ENCODE measurements at places on chromosomes 7 and 10.
A peak's percentile ranks its signal among the peaks of the same experiment; 100 is the strongest.

- no peak for DNase-seq
These were observed 219.8 kb upstream of the PPP1R3A start for GRCh38 chr7:114138587-114138986.

DNA sequence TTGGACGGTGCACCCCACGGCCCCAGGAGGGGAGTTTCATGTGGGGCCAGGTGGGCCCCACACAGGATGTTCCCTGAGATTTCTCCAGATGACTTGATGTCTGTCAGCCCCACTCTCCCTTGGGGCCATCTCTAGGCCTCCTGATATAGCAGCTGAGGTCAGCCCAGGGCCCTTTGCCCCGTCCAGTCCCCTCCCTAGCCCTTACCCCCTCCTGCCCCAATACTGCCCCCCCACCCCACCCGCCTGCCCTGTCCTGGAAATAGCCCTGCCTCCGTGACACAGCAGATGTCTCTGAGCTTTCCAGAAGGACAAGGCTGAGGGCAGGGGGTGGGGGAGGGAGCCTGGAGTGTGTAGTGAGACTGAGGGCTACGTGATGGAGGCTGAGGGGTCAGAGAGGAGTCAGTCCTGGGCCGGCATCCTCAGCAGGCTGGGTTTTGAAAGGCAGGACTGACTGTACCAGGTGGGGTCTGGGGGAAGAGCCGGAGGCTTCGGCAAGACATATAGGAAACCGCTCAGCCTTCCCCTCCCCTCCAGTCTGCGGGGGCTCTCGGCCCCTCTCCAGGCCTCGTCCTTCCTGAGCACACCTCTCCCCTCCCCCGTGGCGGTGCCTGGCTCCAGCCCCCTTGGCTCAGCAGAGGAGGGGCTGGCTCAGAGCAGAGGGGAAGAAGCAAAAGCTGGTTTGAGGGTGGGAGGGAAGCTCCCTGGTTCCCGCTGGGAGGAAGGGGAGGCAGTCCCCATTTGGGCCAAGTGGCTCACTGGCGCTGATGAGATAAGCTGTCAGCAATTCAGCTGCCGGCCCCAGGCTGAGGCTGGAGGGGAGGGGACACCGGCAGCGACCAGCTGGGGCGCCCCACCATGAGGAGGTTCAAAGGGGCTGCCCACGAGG lies 2.0 kb downstream of the FLNC start:
- peak; percentile 90 for DNase-seq

DNA sequence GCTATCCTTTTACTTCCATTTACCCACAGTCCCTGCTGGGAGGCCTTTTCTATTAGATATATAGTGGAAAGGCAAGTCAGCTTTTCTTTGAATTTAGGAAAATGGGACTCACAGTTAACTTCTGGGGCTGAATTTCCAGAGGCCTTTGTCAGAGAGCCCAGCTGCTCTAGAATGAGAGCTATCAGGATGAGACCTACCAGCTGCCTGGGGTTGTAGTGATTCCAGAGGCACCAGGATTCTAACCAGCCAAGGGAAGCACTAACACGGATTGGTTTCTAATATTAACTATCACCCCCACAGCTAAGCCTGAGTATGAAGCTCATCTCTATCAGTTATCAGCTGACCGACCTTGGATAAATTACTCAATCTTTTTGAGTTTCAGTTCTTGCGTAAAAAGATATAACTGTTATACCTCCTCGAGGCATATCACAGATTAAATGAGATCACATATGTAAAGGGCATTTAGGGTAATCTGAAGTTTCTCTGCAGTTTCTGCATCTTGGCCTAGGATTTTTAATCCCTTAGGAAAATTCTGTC lies 56.6 kb upstream of the CALD1 start:
- no peak for DNase-seq

DNA sequence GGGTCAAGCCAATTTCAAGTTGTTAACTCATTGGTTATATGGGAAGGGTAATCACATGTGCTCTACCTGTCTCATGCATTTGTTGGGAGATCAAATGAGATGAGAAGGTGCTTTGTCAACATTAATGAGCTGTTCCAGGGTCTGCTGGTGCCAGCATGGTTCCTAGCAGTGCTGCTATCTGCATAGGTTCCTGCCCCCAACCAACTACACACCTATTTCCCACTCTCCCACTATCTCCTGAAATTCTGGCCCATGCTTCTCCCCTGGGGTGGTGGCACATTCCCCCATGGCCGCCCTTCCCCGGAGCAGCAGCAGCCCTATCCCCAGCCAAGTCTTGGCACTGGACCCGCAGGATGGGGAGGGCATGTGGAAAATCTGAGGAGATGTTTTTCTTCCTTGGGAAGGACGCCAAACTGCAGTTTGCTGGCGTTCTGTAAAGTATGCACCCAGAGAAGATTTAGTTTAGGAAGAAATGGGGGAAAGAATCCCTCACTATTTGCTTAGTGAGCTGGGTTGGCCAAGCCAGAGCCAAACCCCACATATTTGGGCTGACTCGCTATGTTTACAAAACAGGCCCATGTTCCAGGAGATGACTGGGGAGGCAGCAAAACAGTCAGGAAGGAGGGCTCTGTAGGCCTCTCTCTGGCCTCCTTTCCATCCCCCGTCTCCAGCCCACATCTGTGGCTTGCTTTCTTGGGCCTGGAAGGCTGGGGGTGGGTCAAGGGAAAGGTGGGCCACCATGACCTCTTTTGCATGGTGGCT lies 42.5 kb downstream of the PPP1R3C start:
- DNase-seq = no peak

GRCh38 chr7:923108-924041 lies 31.1 kb downstream of the ADAP1 start:
- no peak for DNase-seq

DNA sequence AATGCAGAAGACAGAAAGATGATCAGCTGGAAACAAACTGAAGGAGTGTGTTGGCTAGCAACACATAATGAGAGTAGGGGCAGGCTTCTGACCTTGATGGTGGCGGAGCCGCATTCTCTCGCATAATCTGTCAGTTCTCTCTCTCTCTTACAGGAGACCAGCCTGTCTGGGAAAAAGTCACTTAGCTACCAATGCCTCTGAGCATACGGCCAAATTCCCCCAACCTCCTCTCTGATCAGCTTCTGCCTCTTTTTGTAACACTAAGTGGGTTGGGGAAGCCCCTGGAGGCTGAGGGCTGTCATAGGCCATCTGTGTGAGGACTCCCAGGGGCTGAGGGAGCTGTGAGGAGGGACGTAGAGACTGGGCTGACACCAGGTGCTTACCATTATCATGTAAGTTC lies 104.6 kb downstream of the HIPK2 start:
- DNase-seq = no peak

GRCh38 chr10:7153750-7154149 lies 257.1 kb downstream of the SFMBT2 start:
- DNase-seq = no peak
